Vagina (tissue), 2 donors: ENCODE measurements at places on chromosomes 2 and 18.

- DNase-seq: no peak
These were observed 170.7 kb downstream of the ANTXR1 start for GRCh38 chr2:69183659-69184058.

DNA sequence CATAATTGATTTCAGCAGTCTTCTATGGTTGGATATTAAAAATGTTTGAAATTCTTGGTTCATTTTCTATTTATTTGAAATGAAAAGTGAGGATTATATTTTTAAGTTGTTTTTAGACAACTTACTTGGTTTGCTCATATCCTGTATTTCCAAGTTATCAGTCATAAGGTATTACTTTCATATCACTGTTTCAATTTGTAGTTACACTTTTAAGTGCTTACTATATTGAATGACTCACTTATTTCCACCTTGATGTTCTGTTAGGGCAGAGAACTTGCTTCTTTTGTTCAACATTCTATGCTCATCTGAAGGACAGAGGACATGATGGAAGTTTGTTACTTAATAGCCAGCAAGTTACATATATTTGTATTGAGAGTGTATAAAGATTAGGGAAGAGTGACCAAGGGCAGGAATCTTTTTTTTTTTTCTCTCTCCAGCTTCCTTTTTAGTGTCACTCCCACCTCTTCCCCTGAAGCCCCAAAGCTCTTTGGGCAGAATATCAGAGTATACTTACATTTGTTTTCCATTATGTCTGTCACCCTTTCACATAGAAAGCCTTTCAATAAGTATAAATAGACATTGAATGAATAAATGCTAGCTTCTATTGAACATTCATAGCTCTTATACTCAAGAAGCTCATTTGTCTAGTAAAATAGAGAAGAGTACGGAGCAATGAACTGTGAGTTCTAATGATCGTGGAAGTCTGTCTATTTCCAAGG lies 28.1 kb downstream of the PIK3C3 start:
- DNase-seq: no peak

GRCh38 chr2:219285894-219286425 lies 6.8 kb downstream of the DNAJB2 start:
- DNase-seq: no peak

- peak; percentile 80 for DNase-seq
These were observed 76.7 kb downstream of the MERTK start for GRCh38 chr2:111975053-111975552.

- DNase-seq: no peak
These were observed 50.3 kb downstream of the TSN start for GRCh38 chr2:121805766-121806143.

- DNase-seq: no peak
These were observed 259.1 kb upstream of the AGAP1 start for GRCh38 chr2:235234736-235235135.

DNA sequence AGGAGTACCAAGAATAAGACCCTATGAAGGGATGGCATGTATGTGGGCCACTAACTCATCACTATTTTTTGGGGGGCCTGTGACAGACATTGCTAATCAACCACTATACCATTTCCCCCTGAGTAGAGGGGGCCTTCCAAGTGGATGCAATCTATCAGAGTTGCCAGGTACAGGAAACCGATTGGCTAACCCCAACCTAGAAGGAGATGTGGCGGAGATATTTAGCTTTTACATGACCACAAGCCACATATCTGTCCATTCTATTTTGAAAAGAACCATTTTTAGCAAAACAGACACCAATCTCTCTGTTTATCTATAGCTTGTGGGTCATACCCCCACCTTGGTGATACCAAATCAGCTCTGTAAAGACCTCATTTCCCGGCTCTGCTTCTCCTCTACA lies 51.0 kb downstream of the PAX8 start:
- no peak for DNase-seq

DNA sequence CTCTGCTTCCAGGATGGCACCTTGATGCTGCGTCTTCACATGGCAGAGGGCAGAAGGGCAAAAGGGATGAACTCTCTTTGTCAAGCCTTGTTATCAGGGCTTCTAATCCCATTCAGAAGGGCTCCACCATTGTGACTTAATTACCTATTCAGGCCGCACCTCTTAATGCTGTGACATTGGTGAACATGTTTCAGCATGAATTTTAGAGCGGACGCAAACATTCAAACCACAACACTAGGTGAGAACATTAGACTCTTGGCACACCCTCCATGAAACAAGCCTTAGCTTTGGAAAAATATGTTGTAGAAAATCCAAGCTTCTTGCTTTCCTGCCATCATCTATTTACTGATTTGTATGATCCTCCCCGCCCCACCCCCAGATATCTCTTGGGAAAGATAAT lies 17.9 kb downstream of the DAW1 start:
- DNase-seq: no peak

GRCh38 chr2:45964223-45964841 lies 312.9 kb downstream of the PRKCE start:
- peak; percentile 90 for DNase-seq

DNA sequence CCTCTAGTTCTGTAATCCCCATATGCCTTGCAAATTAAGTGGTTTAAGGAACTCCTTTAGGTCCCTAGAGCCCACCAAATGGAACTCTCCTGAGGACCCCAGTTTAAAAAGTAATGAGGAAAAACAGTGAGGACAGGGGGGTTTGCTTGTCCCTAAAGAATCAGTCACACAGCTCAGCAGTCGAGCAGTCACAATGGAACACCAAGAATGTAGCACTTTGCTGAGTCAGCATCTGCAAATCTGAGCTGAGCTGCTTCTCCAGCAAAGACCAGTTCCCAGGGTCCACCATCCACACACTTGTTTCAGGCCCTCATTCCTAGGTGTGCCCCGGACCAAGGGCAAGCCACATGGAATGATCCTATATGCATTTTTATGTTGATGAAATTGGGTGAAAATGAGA lies 46.2 kb upstream of the NEDD4L start:
- no peak for DNase-seq

GRCh38 chr18:9066358-9066757 lies 36.1 kb upstream of the NDUFV2 start:
- no peak for DNase-seq

DNA sequence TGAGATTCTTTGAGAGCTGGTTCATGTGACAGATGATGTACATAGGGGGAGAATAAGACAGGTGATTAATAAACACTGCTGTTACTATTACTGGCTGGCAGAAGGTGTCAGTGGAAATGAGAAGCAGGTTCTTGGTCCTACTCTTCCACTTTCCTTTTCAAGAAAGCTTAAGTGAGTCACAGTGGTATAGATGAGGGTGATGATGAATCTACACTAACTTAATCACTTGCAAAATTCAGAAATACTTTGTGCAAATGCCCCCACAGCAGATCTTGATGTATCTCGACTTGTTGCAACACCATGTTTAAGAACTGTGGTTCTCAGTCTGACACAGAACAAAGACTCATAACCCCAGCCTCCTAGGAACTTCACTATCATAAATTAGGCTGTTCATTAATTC lies 35.9 kb upstream of the MGAT5 start:
- DNase-seq: no peak

DNA sequence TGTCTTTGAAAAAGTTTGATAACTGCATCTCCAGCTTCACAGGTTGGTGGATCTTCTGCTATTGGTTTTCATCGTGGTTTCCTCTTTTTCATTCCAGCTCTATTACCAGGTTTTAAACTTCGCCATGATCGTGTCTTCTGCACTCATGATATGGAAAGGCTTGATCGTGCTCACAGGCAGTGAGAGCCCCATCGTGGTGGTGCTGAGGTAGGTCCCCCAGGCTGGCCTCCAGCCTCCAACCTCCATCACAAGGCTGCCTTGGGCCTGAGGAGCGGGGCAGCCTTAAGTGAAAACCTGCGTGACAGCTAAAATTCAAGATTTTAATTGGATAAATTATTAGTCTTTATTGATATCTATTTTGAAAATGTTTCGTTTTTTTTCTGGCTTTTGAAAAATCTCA lies 9.7 kb downstream of the SEC11C start:
- no peak for DNase-seq

DNA sequence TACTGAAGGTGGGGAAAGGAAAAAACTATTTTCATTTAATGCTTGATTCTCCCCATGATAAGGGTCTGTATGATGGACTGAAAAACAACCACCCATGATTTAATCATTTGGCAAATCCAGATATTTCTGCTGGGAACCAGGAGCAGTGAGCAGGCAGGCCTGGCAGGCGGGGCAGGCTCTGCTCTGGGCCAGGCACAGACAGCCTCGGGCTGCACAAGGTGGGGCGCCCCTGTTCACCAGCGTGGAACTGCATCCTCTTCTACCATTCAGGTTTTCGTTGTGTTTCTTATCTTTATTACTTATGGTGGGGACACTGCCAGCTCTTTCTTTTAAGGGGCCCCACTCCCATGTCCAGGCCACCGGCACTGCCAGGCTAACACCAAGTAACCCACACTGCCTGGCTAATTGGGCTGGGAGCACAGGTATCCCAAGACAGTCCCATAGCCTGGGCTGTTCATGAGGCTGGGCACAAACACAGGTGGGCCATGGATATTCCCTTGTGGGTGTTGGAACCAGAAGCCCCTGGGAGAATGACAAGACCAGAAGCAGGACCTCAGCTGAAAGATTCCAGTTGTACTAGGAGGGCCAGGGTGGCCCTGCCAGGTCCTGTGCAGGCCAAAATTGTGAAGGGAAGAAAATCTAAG lies 57.1 kb upstream of the RALBP1 start:
- DNase-seq: no peak

DNA sequence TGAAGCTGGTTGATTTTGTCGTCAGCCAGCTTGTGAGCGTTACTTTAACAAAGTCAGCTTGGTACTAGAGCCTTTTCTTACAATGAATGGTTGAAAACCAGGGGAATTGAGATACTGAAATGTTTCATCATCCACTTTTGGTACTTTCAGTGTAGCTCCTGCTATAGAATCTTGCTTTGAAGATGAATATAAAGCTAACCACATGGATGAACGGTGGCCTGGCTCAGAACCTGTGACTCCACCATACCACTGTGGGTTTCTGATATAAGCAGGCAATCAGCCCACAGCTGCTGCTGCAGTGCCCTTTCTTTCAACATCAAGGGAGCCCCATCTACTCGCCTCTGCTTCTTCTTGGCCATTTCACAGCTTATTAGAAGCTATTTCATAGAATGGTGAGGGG lies 53.2 kb upstream of the GPR45 start:
- no peak for DNase-seq

GRCh38 chr18:26082475-26082874 lies 7.9 kb downstream of the SS18 start:
- no peak for DNase-seq

GRCh38 chr18:77102259-77103040 lies 30.1 kb downstream of the MBP start:
- peak; percentile 16 for DNase-seq
